Effector CD8-positive, alpha-beta T cell (primary cell): ENCODE measurements at places on chromosomes 1 and 21.

GRCh38 chr1:1182491-1183220 lies 9.0 kb downstream of the TTLL10 start:
- DNase-seq, result no peak

DNA sequence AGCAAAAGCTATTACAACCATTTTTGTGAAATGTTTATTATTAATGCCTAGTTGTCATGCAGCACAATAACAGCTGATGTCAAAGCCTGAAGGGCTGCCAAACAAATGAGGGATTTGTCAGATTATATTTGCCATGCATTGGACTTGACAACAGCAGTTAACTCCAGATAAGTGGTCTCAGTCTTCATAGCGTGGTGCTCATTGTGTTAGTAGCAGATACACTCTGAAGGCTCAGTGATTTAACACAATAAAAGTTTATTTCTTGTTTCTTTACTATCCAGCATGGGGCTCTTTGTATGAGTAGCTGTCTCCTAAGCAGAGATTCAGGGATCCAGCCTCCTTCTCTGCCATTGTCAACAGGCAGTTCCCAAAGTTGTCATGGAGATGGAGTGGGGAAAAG lies 76.0 kb upstream of the PTGFRN start:
- DNase-seq, result no peak

- no peak for DNase-seq
Measured at GRCh38 chr1:154352245-154352580, 26.9 kb downstream of the ATP8B2 start.

- no peak for DNase-seq
Measured at GRCh38 chr1:13996334-13996733, 296.3 kb downstream of the PRDM2 start.

DNA sequence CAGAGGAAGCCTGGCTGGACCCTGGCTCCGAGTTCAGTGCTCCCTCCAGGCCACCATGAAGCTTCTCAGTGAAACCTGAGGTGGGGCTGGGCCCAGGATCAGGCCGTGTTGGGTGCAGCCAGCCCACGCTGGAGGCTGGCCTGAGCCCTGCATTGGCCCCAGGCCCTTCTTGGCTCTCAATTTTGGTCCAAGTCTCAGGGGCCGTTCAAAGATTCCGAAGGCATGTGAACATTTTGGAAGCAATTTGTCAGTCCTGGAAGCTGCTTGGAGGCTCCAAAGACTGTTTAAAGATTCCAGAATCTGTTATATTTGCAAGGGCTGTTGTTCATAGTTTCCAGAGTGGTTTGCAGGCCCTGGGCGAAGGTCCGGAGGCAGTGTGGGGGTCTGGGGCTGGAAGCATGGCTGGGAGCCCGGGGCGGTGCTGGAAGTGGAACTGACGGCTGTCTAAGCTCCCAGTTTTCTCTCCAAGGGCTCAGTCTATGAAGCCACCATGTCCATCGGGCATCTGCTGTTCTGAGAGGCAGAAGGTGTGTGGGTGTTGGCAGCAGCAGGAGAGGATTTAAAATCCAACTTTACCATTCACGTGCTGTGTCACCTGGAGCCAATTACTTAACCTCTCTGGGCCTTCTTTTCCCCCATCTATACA lies 104.9 kb downstream of the EPHB2 start:
- no peak for DNase-seq

DNA sequence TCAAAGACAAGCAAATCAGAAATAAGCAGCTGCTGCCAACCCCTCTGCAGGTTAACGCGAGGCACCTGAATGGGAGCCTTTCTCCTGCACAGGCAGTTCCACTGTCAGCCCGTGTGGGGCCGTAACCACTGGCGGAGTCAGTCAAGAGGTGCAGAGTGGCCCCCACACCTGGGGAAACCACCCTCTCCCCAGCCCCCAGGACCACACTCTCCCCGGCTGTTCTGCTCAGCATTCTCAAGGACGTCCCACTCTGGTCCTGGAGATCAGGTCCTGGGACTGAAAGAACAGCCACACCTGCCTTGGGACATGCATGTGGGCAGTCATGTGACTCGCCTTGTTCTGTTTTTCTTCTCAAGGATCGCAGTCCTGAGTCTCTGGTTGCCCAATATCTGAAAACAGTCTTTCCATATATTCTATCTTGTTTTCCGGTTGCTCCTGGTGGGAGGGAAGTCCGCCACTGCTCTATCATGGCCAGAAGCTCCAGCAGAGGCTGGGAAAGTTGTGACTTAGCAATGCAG lies 252.5 kb downstream of the PTPRU start:
- DNase-seq, result no peak

DNA sequence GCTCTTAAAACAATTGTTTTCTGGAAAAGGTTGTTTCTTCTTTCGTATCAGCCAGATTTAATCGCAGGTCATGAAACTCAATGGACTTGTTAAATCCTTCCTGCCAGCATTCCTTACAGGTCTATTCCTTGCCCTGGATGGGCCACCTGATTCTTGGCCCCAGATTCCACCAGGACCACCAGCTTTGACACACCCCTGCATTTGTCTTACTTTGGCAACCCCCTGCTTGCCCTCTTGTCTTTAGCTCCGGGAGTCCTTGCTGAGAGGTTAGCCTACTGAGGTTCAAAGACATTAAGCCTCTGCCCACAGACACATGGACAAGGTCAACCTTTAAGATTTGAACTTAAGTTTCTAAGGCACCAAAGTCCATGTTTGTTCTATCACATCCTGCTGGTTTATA lies 27.1 kb upstream of the DAB1 start:
- DNase-seq, result no peak

DNA sequence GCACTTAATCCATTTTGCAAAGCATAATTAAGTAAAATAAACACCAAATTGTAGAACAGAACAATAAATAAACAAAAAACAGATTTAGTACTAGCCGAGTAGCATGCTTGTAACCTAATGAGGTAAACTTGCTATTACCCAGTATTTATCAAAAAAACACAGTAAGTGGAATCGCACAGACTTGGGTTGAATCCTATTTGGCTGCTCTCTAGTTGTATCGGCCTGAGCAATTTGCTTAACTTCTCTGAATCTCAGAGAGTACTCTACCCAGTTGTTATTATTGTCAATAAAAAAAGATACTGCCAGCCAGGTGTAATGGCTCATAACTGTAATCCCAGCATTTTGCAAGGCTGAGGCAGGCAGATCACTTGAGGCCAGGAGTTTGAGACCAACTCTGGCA lies 664.3 kb downstream of the ADGRL2 start:
- no peak for DNase-seq

GRCh38 chr1:19066874-19067181 lies 110.4 kb upstream of the IFFO2 start:
- DNase-seq, result no peak

DNA sequence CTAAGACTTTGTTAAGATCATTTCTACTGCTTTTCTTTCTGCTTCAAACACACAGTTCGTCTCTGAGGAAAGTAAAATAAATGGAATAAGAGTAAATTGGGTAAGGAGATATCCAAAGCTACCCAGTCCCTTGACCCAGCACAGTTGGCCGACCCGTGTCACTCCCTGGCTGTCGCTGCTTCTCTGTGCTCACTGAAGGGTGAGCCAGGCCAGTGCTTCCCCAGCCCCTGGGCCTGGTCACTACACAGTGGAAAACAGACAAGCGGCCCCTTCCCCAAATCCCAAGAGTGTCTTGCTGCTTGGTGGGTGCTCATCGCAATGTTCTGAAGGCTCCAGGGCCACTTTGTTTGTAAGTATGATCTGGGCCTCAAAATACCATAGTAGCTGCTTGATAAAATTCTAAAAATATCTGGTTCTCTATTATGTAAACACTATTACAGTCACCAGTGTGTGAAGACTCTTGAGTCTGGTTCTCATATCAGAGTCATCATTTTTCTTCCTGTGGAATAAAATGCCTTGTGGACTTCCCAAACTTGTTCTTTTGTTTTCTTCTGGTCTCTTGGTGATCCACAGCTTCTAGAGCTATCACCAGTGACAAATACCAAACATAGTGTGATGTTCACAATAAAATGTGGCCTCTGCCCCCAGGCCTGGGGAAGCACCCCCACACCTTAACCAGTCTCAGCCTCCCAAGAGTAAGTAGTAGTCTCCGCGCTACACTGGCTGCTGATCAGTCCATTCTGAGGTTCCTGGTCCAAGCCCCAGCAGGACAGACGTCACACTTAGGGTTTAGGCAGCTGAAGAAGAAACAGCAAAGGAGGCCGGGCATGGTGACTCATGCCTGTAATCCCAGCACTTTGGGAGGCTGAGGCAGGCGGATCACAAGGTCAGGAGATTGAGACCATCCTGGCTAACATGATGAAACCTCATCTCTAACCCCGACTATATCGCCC lies 106.2 kb downstream of the DHRS3 start:
- DNase-seq, result no peak

- DNase-seq, result no peak
Measured at GRCh38 chr1:248891758-248892157, 14.3 kb upstream of the PGBD2 start.

DNA sequence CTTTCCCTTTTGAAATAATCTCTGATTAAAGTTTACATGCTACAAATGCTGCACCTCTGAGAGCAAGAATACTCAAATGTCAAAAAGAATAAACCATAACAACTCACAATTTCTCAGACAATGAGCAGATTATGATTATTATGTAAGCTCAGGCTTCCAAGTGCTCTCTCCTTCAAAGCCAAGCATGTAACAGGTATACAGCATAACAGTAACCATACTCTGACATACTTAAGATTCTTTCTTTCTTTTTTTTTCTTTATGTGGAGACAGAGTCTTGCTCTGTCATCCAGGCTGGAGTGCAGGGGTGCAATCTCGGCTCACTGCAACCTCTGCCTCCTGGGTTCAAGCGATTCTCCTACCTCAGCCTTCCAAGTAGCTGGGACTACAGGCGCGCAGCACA lies 155.4 kb downstream of the EIF4G3 start:
- DNase-seq, result no peak

DNA sequence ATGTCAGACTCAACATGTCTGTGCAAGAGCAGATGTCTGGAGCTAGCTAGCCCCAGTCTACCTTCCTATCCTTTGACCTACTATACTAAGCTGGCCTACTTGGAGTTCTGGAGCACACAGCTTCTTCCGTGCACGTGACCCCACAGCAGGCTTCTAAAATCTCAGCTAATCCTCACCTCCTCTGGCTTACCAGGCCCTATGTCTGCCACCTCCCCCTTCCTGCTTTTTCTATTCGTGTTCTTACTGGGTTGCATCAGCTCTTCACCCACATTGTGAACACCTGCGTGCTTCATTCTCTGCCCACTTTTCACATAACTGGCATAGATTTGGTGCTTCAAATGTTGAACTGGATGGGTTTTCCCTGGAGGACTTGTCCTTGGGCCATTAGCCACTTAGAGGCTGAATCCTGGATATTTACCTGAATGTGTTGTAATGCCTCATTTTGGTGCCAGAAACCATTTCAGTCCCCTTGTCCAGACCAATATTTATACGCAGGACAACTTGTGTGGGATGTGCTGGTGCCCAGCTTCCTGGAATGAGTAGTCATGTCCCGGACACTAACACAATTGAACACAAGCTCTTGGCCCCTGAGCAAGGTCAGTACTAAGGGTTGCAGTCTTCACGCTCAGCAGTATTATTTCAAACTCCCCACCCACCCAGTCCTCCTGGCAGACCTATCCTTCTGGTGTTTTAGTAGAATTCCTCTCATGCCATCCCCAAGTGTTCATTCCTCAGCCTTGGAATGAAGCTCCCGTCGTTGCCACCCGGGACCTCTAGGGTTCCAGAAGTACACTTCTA lies 24.0 kb downstream of the TENT5C start:
- no peak for DNase-seq

GRCh38 chr1:205073511-205073910 lies 10.7 kb downstream of the TMEM81 start:
- no peak for DNase-seq

- DNase-seq, result no peak
Measured at GRCh38 chr1:99768524-99769245, 2.2 kb upstream of the FRRS1 start.

DNA sequence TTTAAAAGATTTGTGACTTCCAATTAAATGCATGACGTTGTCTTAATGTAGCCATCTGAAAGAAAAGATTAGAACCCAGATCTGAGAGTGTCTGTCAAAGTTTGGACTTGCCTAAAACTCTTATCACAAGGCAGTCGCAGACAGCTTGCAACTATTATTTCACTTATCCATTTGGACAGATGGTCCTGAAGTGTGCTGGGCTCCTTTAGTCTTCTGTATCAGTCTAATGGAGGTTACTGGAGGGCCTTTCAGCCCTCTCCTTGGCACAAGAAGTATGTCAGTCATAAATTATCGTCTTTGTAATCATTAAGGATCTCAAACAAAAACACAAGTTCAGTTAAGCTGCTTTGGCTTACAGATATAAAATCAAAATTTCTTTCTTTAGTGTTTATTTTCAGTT lies 15.5 kb downstream of the PROX1 start:
- DNase-seq, result no peak

DNA sequence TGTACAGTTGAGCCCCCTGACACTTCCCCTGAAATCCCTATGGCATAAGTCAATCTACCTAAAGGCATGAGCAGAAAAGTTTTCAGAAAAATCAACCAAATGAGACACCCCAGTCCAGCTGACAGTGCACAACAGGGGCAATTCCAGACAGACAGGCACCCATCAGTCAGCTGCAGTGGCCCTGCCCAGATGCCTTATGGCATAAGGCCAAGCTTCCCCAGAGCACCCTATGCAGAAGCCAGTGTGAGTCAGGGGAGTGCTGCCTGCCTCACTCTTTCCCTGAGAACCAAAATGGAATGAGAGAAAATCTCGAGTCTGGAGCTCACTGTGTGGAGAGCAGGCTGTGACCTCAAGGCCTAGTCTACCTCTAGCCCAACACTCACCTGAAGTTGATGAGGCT lies 38.1 kb downstream of the MRAP start:
- DNase-seq, result no peak

- DNase-seq, result no peak
Measured at GRCh38 chr1:47931395-47931794, 65.8 kb downstream of the TRABD2B start.

DNA sequence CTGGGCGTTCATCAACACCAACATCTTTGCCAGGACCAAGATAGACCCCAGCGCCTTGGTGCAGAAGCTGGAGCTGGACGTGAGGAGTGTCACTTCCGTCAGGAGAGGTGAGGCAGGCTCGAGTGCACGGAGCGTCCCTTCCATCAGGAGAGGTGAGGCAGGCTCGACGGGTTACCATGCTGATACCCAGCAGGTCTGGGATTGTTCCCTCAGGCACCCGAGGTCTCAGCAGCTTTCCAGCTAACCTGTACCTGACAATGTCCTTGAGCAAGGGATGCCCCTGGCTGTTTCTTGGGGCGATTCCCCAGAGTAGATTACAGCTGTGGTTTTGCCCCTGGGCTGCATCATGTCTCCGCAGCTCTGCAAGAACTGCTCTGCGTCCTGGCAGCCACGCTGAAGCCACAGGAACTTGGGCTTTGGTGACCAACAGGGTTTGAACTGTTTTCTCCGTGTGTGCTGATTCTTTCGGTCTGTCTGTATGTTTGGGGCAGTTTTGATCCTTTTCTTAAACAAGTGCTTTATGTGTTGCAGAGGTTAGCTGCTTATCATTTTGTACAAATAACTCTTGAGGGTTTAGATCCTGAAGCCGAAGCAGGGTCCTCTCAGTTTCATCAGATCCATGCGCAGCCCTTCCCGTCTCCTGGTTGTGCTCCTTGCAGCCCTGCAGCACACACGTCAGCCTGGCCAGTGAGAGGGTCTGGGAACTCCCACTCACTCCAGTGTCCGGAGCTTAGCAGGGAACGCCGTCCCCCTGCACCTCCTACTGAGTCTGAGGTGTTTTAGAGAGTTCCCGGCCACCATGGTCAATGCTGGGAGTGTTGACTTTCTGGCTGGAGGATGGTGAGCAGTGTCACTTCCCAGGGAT lies 4.1 kb downstream of the SLX9 start:
- no peak for DNase-seq
